ENCODE measurements at places on chromosomes 1 and 21. TPM values are rescaled to one million over a fixed set of nuclear protein-coding genes. Genes with fewer than 3 reads are reported as not detected.

- no peak for DNase-seq
Observed at GRCh38 chr1:44501047-44501890, 96.2 kb downstream of the RNF220 start.

GRCh38 chr1:65762081-65762862 lies 30.4 kb upstream of the PDE4B start:
- DNase-seq, result peak; percentile 97

GRCh38 chr1:226506921-226507320 lies 41.6 kb upstream of the STUM start:
- no peak for DNase-seq

DNA sequence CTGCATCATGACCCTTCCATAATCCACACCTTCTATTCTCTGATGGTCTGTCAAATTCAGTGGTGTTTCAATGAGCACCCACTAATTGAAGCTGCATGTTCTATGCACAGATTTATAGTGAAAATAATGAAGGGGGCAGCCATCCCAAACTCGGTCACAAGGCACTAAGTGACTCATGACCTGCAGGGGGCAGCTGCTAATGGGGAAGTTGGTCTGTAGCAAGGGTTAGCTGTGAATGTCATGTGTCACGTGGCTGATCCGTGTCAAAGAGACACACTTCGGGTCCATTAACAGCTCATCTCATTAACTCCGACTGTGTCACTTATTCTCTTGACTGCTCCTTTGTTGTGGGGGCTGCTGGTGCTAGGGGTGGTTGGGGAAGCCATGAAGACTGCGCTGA lies 306.6 kb downstream of the PCP4 start:
- no peak for DNase-seq

CHI3L1 gene
- total RNA-seq, result not detected

DNA sequence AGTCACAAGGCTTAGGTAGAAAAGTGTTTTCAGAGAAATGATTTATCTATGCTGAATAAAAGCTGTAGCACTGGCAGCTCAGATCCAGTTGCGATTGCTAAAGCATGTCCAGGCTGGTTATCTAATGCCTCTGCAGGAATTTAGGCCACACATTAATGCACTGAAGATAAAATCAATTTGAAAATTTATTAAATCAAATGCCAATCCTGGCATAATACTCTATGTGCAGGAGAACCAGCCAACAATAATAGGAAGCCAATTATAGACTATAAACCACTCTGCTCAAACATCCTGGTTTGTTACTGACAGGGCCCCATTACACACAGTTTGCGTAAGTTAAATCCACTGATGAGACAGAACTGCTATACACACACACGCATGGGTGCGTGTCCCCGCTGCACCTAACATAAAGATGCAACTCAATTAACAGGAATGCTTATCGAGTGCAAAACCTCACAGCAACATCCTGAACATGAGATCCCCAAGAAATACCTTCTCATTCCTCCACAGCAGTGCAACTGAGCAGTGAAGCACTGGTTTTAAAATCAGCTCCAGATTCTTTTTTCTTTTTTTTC lies 40.6 kb downstream of the PTP4A2 start:
- DNase-seq, result no peak

EPHA10 gene
- not detected for total RNA-seq

GRCh38 chr1:52556641-52557360 lies 3.9 kb upstream of the TUT4 start:
- DNase-seq, result no peak

GRCh38 chr1:25863486-25864262 lies 4.4 kb upstream of the AUNIP start:
- no peak for DNase-seq

All from HFFc6 (cell line).